KBM-7 (cell line): ENCODE measurements at places on chromosomes 4 and X.

GRCh38 chr4:86935853-86936733 lies 1.3 kb downstream of the AFF1 start:
- peak; percentile 85 for DNase-seq

- peak; percentile 73 for DNase-seq
Observed at GRCh38 chrX:119398974-119399771, at the start of gene SLC25A43. Gene SLC25A43 (plus strand): TSS chrX:119399336. CDS start chrX:119399404, 68 bp downstream.

DNA sequence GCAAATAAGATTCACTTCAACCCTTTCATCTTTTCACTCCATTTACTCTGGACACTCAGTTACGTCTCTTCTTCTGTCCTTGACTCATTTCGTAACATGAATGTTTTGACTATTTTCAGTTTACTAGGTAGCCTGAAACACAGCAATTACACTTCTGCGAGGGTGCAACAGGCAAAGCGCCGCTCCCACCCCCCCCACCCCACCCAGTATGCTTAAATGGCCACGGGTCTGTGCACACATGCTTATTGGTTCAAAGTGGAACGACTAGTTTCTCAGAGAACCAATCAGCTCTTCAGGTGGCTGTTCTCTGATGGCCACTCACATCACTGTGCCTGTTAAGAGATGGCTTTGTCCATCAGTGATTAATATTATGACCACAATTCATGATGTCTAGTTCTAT lies 3.5 kb downstream of the BEND4 start:
- DNase-seq = no peak

GRCh38 chr4:15295421-15296162 lies 132.2 kb upstream of the C1QTNF7 start:
- no peak for DNase-seq

DNA sequence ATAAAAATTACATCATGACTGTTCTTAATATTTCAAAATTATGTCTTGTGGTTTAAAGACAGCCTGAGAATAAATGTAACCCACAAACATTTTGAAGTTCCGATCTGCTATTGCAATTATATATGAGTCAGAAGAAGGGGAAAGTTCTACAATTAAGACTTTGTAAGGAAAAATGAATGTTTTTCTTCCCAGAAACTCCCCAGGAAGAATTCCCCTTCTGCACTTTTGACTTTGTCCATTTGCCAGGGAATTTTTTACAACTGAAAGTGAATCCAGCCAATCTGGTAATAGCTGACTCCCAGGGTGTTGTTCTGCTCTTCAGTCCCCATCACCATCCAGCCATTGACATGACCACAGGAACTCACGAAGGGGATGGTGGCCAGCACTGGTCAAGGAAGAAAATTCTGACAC lies 61.6 kb upstream of the NOCT start:
- DNase-seq = no peak

DNA sequence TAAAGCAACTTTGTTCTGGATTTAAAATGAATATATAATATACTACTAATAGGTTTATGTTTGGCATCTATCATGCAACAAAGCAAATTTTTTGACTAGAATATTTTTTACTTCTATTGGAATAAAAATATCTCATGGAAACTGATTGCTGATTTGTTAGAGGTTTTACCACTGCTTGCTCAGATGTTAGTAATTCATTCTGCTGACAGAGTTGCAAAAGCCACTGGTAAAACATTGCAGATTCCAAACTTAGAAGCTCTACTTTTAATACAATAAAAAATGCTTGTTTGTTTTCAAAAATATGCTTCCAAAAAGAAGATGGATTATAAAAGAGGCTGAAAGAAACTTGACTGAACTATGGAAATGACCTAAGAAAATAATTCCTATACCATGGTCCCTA lies 795.2 kb downstream of the PCDH18 start:
- DNase-seq = no peak

DNA sequence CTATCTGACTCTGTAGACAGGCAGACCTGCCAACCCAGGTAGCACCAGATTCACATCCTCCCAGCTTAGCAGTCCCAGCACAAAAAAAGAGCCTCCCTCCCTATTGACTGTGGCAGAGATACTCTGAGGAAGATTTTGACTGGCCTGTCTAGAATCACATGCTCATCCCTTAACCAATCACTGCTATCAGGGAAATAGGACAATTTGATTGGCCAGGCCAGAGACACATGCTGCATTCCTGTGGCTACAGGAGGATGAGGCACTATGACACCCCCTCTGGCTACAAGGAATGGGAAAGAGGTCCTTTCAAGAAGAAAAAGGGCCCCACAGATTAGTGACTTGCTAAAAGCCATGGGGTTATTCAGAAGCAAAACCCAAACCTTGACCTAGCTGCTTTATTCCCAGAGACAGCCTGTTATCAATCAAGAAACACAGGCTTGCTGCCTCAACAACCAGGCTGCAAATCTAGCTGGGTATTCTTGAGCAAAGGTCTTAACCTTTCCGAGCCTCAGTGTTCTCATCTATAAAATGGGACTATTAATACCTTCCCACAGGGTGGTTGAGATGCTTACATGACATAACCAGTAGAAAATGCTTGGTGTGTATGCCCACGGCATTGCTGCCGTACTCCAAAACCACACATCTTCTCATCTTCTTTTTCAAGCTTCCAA lies 147.6 kb downstream of the BCOR start:
- no peak for DNase-seq

- DNase-seq = no peak
Observed at GRCh38 chr4:7673121-7673520, 238.4 kb upstream of the PSAPL1 start.

DNA sequence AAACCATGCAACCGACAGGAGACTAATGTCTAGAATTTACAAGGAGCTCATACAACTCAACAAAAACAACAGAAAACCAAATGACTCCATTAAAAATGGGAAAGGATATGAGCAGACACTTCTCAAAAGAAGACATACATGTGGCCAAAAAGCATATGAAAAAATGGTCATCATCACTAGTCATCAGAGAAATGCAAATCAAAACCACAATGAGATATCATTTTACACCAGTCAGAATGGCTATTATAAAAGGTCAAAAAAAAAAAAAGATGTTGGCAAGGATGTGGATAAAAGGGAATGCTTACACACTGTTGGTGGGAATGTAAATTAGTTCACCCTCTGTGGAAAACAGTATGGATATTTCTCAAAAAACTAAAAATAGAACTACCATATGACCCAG lies 50.5 kb upstream of the CHRDL1 start:
- DNase-seq = no peak

- no peak for DNase-seq
Observed at GRCh38 chr4:73418677-73419076, 14.6 kb downstream of the ALB start.

- DNase-seq = no peak
Observed at GRCh38 chr4:110669663-110670062, 46.8 kb upstream of the PITX2 start.

- peak; percentile 72 for DNase-seq
Observed at GRCh38 chrX:47568656-47569295, 7.8 kb downstream of the ARAF start.

DNA sequence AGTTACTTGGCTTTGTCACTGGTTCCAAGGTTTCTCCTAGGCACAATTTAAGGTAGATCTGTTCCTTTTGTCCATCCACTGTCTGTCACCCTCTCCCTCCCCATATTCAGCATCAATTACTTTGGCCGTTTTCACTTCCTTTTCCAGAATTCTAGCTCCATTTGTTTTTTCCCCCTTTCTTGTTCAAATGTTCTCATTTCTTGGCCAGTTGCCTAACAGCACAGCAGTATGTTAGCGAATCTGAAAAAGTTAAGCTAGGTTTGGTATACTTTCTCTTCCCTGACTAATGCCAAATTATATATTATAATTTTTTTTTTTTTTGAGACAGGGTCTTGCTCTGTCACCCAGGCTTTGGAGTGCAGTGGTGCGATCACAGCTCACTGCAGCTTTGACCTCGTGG lies 409.1 kb upstream of the TEX13C start:
- DNase-seq = no peak

DNA sequence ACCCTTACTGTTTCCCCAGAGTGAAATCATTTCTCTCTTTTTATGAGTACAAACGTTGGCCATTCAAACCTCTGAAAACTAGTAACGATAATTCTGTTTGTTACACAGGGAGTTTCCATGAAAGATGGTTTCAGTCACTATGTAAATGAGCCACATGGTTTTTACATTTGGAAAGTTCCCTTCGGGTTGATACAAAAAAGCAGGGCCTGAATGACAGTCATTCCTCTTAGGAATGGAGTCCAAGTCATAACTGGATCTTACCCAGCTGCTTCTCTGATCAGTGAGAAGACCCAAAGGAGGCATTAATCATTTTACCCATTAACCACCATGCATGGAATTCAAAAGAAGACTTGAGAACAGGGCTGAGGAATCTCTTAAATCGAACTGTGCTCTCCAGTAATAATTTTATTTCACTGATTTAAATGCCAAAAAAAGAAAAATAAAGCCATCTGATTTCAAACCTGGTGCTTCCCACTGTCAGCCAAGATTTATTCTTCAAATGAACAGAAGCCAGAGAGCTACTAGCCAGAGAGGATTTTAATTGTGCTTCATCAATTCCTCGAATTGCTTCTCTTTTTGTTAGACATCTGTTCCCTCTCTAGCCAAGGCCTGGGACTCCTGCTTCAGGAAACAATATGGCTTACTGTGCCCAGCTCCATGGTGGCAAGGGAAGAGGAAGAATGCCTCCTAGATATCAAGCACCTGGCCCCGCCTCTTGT lies 3.2 kb downstream of the SOWAHB start:
- no peak for DNase-seq

- DNase-seq = no peak
Observed at GRCh38 chrX:72141372-72142004, 9.8 kb upstream of the RTL5 start.

DNA sequence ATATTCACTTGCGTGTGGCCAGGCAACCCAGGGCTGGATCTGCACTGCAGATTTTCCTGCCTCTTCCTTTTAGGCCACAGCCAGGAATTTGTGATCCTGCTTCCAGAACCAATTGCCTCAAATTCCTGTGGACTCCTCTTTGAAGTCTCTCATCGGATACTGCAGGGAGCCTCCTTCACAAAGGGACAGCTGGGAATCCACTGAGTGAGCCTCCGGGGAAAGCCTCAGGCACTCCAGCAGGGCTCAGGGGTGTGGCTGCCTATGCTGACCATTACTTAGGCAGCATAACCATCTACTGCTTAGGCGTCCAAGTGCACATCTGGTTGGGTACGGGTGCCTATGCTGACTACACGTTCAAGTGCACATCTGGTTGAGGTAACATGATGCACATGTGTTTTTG lies 321.5 kb downstream of the NLGN4X start:
- DNase-seq = no peak

- no peak for DNase-seq
Observed at GRCh38 chr4:10765386-10765785, 80.8 kb upstream of the CLNK start.

DNA sequence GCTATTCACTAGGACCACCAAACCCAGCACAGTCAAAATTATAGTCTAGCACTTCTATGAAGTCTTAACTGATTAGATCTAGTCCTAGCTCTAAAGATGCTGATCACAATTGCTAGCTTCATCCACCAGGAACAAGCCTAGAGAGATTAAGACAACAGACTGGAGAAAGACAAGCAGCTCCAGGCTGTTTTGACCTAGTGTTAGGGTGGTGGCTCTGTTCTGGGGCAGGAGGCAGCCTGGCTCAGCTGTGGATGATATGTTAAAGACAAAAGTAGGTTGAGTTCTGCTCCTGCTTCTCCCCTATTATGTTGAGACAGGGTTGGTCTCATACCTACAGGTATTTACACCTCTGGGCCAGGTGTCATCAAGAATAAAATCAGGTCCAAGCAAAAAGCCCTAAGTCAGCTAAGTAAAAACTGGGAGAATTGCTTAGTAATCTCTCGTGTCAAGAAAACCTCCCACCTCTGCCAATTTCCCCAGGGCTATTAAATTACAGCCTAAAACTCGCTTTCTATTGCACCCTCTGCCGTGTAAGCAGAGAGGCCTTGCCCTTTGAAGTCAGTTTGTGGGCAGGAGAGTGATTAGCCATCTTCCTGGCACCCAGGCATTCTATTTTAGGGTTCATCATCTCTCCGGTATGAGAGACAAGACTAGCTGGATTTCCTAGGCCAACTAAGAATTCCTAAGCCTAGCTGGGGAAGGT lies 39.9 kb downstream of the RAB40AL start:
- peak; percentile 82 for DNase-seq

DNA sequence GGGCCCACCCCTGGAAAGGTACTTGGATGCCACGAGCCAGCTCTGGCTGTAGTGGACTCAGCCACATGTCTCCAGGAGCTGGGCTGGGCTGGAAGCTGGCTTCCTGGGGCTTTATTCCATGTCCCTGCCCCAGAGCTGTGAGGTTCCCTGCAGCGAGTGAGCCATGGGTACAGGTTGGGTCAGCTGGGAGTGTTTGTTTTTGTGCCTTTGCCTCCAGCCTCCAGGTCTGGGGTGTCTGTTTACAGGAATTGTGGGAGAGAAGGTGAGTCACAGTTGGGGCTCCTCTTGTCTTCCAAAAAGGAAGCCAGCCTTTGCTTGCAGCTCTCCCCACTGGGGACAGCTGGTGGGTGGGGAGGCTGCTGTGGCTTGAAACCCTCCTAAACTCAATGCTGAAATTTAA lies 21.5 kb downstream of the SORCS2 start:
- DNase-seq = no peak

GRCh38 chr4:144757969-144758368 lies 112.0 kb downstream of the HHIP start:
- no peak for DNase-seq

DNA sequence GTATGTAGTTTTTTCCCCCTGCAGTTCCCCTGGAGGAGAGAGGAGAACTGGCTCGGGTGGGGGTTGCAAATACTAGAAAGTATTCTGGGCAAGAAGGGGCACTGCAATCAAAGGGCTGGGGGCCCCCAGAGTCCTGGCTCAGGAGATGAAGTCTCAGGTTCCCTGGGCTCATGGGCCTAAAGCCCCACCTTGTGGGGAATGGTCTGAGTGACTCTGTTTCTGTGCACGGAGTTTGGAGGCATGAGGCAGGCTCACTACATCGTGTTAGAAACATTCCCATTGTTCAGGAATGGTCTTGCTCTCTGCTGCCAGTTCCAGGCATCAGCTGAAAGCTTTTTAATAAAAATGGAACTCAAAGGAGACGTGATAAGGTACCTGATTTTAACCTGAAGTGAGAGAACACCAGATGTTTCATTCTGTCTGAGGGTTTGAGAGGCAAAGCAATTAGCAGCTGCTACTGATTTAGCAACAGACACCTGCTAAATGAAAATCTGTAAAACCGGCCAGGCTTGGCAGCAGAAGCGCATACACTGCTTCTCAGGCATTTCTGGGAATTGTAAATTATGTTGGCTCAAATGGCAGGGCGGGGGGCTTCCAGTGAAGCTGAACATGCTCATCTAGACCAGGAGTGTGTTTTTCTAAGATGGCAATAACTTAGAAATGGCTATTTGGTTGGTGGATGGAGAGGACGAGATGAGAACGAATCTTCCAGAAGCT lies 122.7 kb downstream of the TMEM164 start:
- DNase-seq = peak; percentile 32

GRCh38 chrX:134453631-134454030 lies 6.3 kb upstream of the HPRT1 start:
- DNase-seq = no peak

DNA sequence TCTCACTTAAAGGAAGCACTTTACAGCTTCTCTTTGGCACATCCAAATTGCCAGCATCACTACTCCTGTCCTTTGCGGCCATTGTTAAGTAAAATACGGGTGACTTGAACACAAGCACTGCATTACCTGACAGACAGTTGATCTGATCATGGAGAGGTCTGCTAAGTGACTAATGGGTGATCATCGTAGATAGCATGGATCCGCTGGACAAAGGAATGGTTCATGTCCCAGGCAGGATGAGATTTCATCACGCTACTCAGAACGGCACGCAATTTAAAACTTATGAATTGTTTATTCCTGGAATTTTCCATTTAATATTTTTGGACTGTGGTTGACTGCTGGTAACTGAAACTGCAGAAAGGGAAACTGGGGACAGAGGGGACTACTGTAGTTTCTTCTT lies 94.1 kb downstream of the NEUROG2 start:
- DNase-seq = no peak

GRCh38 chrX:46588263-46588662 lies 14.7 kb downstream of the CHST7 start:
- DNase-seq = peak; percentile 63
